C1 segment of cervical spinal cord (tissue), 14 donors: ENCODE measurements at places on chromosomes 3 and 15.

DNA sequence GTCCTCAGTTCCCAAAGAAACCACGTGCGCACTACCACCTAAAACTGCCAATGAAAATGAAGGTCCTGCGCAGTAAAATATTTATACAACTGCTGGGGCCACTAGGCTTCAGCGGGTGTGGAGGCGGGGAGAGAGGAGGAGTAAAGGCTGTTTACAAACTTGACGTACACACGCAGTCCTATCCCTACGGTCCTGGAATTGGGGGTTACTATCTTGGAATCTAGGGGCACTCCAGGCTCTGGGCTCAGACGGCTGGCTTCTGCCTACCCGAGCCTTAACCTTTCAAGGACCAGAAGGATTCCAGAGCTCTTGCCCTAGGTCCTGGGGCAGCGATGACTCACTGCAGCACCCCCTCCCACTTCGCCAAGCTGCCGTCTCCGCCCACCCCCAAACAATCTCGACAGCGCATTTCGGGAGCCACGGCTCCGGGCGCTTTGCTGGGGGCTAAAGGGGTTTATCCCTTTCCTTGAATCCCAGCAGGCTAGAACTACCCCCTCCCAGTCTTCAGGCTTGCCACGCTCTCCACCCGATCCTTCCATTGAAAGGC lies 3.0 kb downstream of the ADAMTS9 start:
- peak; percentile 8 for DNase-seq

DNA sequence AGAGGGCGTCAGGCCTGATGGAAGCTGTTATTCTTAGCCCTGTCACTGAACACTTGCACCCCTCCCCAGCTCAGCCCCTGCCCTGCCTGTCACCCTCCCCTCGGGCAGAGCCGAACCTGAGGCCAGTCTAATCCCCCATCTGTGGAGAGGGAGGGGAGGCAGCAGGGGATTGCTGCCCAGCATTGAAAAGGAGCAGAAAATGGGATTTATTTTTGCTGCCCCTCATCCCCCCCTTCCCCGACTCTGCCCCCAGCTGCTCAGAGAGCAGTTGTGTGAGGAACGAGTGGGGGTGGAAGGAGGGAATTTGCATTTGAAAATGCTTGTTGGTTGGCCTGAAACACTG lies 71.6 kb downstream of the EPHB3 start:
- no peak for DNase-seq

DNA sequence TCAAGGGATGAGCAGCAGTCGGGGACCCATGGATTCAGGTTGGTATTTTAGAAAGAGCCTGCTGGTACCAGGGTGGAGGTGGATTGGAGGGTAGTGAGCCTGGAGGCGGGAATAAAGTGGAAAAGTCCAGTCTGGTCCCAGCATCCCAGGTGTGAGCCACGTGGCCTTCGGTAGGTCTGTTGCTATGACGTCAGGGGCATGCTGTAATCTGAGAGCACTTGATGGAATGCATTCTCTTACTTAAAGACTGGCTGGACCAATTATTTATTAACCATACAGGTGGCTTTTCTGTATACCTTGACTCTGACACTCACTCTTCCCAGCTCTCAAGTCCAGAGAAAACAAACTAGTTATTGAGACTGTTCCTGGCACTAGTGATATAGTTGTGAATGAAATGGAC lies 389.9 kb upstream of the RGMA start:
- no peak for DNase-seq

GRCh38 chr3:9205345-9206143 lies 43.9 kb downstream of the SRGAP3 start:
- no peak for DNase-seq

DNA sequence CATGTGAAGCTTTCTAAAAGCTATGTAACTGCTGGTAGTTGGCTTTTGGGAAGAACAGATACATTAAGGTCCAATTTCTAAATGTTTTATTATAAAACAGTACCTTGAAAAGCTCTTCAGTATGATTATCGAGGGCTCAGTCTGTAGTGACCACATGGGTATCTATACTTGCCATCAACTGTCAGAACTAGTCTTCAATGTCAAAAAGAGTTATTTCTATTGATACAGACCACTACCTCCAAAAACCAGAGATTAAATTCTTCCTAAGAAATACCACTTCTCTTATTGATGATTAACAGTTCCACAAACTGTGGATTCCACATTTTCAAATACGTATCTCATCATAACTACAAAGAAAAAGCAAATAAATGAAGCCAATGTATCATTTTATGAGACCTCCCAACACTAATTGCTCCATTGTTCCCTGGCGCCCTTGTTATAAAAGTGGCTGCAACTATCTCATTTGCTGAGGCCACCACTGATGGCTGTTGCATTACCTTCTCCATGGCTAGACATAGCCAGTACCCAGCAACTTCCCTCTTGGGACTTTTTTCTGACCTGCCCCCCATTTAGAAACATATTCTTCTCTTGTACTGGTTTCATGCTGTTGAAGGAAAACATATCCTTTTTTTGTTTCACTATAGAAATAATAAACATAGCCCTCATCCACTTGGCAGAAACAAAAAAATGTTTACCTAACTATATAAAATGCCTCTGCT lies 33.9 kb upstream of the MBNL1 start:
- DNase-seq, result no peak

DNA sequence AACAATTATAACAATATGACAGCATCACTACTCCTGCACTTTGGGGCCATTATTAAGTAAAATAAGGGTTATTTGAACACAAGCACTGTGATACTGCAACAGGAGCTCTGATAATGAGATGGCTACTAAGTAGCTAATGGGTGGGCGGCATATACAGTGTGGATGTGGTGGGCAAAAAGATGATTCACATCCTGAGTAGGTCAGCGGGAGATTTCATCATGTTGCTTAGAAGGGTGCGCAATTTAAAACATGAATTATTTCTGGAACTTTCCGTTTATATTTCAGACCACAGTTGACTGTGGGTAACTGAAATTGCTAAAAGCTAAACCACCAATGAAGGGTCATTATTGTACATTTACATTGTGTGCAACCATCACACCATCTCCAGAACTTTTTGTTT lies 42.3 kb downstream of the FBXO22 start:
- DNase-seq, result no peak
